ENCODE measurements at places on chromosomes 2 and 18.

DNA sequence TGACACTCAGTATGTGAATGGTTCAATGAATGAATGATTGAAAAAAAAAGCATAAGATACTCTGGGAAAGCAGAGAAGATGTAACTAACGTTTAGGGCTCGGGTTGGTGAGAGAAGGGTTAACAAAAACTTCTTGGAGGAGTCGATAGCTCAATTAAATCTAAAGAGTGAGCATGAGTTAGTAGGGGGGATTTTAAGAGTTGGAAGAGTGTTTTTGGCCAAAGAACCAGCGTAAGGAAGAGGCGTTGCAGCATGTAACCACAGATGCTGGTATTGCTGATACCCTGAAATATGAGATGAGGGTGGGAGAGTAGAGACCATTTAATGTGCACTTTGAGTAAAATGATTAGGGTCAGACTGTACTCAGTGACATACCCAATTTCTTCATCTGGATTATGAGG is 14.5 kb downstream of the ARHGAP28 start:
- H3K4me1 ChIP-seq: peaks cover 31% of the 10 kb centered on the region
- no peak overlapping the region for H3K27ac ChIP-seq
- H3K27me3 ChIP-seq: no peaks in the 10 kb centered on the region
- H3K36me3 ChIP-seq: no peaks in the 10 kb centered on the region

DNA sequence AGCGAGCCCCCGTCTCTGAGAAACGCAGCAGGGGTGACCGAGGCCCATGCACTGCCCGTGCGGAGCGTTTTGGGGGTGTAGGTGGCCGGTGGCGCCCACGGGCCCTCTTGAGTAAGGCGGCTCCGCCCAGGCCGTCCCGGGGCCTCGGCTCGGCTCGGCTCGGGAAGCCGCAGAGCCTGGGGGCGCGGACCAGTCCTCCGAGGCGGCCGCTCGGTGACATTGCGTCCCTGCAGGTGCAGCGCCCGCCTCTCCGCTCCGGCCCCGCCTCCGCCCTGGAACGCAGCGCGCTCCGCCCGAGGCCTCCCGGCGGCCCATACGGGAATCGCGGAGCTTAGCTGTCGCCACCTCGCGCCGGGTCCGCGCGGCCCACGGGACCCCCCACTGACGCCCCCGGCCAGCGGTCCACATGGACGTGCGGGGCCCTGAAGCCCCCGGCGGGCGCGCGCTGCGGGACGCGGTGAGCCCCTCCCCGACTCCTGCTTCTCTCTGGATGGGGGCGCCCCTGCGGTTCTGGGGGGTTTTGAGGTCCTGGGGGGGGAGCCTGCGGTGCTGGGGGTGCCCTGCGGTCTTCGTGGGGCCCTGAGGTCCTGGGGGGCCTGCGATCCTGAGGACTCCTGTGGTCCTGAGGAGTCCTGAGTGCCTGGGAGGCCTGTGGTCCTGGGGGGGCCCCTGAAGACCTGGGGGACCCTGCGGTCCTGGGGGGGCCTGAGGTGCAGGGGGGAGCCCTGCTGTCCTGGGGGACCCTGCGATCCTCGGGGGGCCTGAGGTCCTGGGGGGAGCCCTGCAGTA is at the start of gene HSBP1L1:
Gene HSBP1L1 (plus strand): TSS at position 314 of the 789 bp plus-strand sequence. CDS start 93 bp downstream, at position 407.
- peak within 1 kb of the TSS; percentile 55 for H3K4me3 ChIP-seq
- H3K27me3 ChIP-seq: no peaks in the 10 kb centered on the region
- H3K27ac ChIP-seq: peak within 1 kb of the TSS; percentile 96
- H3K4me1 ChIP-seq: peaks cover 64% of the 10 kb centered on the region
- DNase-seq: no peak

- H3K27ac ChIP-seq: no peak overlapping the region
- no peak overlapping the region for H3K4me3 ChIP-seq
- H3K4me1 ChIP-seq: peaks cover 12% of the 10 kb centered on the region
- H3K36me3 ChIP-seq: no peaks in the 10 kb centered on the region
Observed at GRCh38 chr18:13364721-13365205, 146.2 kb downstream of the LDLRAD4 start.

DNA sequence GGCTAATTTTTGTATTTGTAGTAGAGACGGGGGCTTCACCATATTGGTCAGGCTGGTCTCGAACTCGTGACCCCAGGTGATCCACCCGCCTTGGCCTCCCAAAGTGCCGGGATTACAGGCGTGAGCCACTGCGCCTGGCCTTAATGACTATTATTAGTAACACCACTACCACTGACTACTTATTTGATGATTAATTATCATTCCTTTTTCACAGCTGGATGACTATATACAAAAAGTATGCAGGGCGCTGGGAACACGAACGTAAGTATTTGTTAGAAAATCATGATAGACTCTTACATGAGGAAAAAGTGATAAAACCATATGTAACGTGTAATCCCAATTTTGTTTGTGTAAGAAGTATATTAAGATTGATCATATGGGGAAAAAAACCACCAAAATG is 21.6 kb downstream of the DARS1 start:
- H3K27me3 ChIP-seq: no peaks in the 10 kb centered on the region
- peaks cover 8% of the 10 kb centered on the region for H3K36me3 ChIP-seq
- no peak for DNase-seq
- H3K4me3 ChIP-seq: no peak overlapping the region
- no peak overlapping the region for H3K27ac ChIP-seq

- peak; percentile 36 for DNase-seq
- H3K4me3 ChIP-seq: no peak overlapping the region
- no peaks in the 10 kb centered on the region for H3K27me3 ChIP-seq
Observed at GRCh38 chr2:111209045-111209514, 88.4 kb downstream of the BCL2L11 start.

DNA sequence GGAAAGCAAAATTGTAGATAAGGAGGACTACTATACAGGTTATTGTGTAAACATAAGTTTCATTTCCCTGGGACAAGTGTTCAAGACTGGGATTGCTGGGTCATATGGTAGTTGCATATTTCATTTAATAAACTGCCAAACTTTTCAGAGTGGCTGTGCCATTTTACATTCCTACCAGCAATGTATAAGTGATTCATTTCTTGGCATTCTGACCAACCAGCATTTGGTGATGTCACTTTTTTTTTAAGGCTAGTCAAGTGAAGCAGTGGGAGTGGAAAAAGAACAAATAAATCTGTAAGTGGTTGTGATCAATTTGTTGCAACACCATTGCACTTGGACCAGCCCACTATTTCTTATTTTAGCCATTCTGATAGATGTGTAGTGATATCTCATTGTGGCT is 5.2 kb upstream of the CHCHD5 start:
- DNase-seq: no peak
- no peak overlapping the region for H3K4me3 ChIP-seq
- peaks cover 21% of the 10 kb centered on the region for H3K36me3 ChIP-seq
- no peak overlapping the region for H3K27ac ChIP-seq

- DNase-seq: no peak
- H3K27ac ChIP-seq: no peak overlapping the region
- H3K36me3 ChIP-seq: no peaks in the 10 kb centered on the region
- H3K4me1 ChIP-seq: no peaks in the 10 kb centered on the region
Observed at GRCh38 chr2:103496850-103497249, 735.0 kb downstream of the TMEM182 start.

- H3K4me1 ChIP-seq: no peaks in the 10 kb centered on the region
- H3K4me3 ChIP-seq: no peak overlapping the region
- no peak for DNase-seq
- no peaks in the 10 kb centered on the region for H3K27me3 ChIP-seq
Observed at GRCh38 chr2:31937741-31938140, 73.1 kb downstream of the MEMO1 start.

Data from SJSA1 (cell line).